ENCODE measurements at places on chromosomes 1 and 21.

DNA sequence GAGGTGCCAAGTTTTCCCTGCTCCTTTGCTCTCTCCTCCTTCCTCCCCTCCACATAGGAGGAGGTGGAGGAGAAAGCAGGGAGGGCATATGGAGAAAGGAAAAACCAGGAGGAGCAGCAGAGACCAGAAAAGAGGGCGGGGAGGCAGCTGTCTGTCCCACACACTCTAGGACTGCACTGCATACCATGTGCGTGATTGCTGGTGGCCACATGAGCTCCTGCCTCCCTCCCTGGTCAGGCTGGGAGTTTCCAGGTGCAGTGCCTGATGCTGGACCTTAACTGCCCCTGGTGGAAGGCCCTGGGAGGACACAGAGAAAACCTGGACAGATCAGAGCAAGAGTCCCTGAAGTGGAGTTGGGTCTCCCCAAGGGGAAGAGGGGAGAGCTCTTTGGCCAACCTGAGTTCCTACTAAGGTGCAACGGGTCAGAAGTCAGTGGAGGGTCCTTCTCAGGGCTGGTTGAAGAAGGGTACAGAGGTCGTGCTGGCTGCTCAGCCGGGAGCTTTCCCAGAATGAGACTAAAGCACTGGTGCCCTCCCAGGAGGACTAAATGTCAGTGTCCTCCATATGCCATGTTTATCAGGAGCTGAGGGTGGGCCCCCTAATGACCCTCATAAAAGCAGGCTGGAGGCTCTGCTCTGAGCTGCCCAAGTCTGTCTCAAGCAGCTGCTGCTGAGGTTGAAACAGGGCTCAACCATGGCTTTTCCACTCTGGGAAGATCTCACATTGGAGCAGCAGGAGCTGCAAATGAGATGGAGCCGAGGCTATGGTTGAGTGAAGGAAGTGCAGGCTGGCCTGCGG, 3.5 kb upstream of the LGR6 start:
- DNase-seq: no peak

- DNase-seq: no peak
Measured at GRCh38 chr1:218917656-218918055, 256.0 kb upstream of the LYPLAL1 start.

- no peak for DNase-seq
Measured at GRCh38 chr1:185284116-185284515, 32.9 kb downstream of the IVNS1ABP start.

GRCh38 chr21:43608664-43609063, 50.6 kb downstream of the HSF2BP start:
- DNase-seq: no peak

- DNase-seq: no peak
Measured at GRCh38 chr1:175562452-175562851, 180.9 kb downstream of the TNR start.

DNA sequence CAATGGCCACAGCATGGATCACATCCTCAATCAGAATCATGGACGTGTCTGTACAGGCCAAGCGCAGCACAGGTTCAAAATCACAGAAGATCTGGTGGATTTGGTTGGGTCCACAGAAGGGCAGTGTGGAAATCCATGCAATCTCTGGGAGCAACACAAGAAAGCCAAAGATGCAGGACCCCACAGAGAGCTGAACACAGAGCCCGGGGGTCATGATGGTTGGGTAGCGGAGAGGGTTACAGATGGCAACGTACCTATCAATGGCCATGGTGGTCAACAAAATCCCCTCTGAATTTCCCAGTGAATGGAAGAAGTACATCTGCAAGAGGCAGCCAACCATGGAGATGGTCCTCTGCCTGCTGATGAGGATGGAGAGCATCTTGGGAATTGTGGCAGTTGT, 3.9 kb upstream of the OR6K3 start:
- no peak for DNase-seq

GRCh38 chr1:18751425-18751824, 108.0 kb downstream of the TAS1R2 start:
- DNase-seq: no peak

- no peak for DNase-seq
Measured at GRCh38 chr1:22903113-22903512, 69.6 kb downstream of the LACTBL1 start.

GRCh38 chr1:175287849-175288248, 95.3 kb upstream of the KIAA0040 start:
- DNase-seq: no peak

DNA sequence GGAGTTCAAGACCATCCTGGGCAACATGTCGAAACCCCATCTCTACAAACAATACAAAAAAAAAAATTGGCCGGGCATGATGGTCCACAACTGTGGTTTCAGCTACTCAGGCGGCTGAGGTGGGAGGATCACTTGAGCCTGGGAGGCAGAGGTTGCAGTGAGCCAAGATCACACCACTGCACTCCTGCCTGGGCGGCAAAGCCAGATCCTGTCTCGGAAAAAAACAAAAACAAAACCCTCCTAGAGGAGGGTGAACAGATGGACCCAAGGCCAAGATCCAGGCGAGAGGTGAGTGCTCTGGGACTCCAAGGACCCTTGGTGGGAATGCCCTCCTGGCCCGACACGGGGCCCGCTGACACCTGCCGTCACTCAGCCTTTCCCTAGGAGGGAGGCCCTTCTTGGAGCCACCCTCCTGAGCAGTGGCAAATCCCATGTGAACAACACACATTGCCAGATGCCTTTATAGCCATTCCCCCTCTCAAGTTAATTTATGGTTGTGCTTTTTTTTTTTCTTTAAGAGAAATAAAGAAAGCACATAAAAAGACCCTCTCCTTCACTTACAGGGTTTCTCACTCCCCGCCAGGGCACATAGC, 380 bp downstream of the TFF2 start:
- no peak for DNase-seq

GRCh38 chr1:106868828-106869227, 187.6 kb upstream of the PRMT6 start:
- no peak for DNase-seq

DNA sequence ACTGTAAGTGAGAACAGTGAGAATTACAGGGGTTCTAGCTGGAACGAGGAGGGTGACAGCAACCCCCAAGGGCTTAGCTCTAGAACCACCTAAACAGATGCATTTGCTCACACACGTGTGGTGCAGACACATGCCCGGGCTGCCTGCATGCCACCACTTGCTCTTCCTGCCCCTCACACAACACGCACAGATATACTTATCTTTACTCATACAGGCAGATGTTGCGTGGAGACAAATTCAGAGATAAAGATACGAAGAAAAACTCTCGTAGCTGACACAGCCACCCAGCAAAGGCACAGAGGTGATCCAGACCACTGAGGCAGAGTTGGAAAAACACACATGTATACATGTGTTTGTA, 13.5 kb downstream of the VANGL1 start:
- no peak for DNase-seq

DNA sequence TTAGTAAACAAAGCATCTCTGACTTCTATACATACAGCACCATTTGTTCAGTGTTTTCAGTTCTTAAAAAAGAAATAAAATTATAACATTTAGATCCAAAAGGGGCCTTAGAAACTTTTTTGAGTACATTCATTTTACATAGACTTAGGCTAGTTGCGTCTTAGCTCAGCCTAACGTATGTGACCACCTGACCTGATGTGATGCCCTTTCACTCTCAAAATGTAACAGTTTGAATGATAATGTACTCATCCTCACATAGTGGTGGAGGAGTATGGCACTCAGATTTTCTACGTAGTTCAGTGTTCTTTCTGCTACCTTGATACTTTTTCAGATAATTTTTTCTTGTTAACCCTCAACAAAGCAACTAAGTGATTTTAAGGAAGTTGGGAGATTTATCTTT, 43.4 kb downstream of the RPRD2 start:
- no peak for DNase-seq

DNA sequence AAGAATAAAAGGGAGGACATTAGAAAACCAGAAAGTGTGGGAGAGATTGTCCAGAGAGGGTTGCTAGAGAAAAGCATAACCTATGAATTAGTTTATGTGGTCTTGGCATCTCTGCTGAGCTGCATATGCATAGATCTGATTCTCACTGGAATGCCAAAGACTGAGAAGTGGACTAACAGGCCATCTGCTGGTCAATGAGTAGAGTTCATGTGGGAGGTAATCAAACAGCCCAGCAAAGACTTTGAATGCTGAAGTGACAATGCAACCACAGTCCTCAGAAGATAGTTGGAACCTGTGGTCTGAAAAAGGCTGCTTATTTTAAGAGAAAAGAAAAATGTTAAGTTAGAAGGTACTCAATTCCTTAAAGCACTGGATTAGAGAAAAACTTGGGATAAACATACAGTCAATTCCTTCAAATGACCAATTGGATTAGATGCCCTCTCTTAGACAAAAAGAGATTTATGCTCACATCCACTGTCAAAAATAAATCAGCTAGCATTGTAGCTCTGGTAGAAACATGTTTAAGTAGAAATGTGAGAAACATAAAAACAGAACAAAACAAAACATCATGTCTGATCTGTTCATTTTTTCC, 382.8 kb downstream of the AMY1C start:
- DNase-seq: no peak

DNA sequence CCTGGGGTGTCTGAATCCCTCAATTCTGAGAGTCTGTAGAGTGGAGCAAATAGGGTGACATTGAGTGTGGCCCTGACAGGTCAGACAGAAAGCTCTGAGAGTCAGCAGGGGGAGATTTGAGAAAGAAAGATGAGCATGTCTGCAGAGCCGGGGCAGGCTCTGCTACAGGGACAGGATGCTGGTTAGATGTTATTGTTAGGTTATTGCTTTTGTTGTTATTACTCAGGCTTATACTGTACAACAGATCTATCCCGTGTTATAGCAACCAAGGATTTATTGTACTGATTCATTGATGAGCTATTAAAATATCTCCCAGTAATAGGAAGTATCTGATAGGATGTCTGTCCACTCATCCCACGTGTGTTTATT, 59.5 kb downstream of the NFASC start:
- DNase-seq: no peak

- DNase-seq: no peak
Measured at GRCh38 chr1:195584870-195585624, 1023.2 kb downstream of the KCNT2 start.

- DNase-seq: no peak
Measured at GRCh38 chr1:222370081-222370912, 177.6 kb downstream of the HHIPL2 start.

DNA sequence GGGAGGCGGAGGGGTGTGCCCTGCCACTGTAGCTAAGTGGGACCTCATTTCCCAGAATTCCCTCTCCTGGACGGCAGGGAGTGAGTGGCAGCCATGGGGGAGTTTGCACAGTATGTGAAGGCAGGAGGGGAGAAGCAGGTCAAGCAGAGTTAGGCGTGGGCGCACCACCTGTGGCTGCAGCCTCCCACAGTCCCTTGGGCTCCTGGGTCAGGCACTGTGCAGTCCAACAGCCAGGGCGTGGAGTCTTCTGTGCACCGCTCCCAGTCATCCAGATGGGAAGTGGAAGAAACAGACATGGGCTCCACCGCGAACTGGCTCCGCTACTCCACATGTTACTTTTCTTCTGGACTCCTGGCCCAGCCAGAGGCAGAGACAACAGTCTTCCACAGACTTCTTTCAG, 85.4 kb upstream of the TIAM1 start:
- no peak for DNase-seq

DNA sequence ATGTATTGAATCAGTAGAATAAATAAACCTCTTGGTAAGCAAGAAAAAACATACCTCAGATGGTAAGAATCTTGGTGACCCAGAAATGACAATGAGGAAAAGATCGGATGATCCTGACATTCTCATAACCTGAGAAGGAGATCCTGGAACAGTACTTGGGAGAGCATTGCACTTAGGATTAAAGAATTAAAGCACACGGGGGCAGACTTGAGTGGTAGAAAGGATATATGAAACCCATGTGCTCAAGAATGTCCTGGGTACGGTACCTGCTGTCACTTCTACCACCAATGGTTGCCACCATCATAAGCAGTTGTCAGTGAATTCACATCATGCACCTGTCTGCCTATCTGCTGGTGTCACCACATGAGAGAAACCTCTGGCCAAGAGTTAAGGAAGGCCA, 108.9 kb upstream of the GJB5 start:
- no peak for DNase-seq

DNA sequence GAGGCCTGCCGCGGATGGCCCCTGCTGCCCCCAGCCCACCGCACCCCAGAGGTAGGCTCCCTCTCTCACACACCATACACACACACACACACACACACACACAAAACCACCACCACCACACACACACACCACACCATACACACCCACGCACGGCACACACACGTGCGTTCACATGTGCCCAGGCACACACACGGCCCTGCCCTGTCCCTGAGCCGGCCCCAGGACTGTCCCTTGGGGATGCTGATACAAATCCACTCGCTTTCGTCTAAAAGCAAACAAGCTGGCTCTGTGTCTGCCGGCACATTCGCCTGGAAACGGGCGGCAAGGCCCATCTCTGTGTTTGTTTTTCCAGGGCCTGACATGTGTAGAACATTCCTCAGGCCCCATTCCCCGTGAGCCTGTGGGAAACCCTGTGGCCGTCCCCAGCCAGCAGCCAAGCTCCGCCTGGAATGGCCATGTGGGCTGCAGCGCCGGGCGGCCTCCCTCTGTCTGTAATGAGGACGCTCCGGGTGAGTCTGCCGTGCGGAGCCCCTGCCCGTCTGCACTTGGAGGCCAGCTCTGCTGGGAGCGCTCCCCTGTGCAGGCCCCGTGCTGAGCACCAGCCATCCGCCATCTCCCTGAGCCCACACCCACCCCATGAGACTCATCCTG, 67.4 kb downstream of the DMRTB1 start:
- DNase-seq: no peak

DNA sequence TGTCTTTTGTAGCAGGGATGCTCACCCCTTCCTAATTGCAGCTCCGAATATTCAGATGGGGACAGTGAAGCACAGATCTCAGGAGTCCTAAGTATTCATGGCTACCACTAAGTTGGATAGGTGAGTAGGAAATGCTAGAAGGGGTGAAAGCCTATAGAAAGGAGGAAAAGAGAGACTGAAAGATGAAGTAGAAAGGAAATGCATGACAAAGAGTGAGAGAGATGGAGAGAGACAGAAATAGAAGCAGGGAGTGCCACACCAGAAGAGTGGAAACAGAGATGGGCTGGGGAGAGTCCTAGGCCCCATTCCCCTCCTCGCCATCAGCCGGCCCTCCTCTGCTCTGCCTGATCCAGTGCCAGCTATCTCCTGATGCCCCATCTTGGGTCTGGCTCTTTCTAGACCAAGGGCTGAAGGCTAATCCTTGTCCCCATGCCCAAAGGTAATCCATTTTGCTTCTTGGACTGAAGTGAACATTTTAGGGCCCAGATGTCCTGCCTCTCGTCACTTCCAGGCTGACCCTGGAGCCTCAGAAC, 2.0 kb downstream of the PEA15 start:
- no peak for DNase-seq

- no peak for DNase-seq
Measured at GRCh38 chr1:164614316-164614715, 55.3 kb downstream of the PBX1 start.

GRCh38 chr21:34157521-34157920, 84.1 kb downstream of the MRPS6 start:
- DNase-seq: no peak

All from breast epithelium (tissue), 4 donors.